ENCODE measurements at places on chromosomes 1 and 21. TPM values are rescaled to one million over a fixed set of nuclear protein-coding genes. Genes with fewer than 3 reads are reported as not detected.

The CFHR1 gene
- not detected for polyA plus RNA-seq

The SH3D21 gene
- 0.88 TPM for polyA plus RNA-seq

The TGFB2 gene
- 4.9 TPM for polyA plus RNA-seq

The THEM5 gene
- not detected for polyA plus RNA-seq

DNA sequence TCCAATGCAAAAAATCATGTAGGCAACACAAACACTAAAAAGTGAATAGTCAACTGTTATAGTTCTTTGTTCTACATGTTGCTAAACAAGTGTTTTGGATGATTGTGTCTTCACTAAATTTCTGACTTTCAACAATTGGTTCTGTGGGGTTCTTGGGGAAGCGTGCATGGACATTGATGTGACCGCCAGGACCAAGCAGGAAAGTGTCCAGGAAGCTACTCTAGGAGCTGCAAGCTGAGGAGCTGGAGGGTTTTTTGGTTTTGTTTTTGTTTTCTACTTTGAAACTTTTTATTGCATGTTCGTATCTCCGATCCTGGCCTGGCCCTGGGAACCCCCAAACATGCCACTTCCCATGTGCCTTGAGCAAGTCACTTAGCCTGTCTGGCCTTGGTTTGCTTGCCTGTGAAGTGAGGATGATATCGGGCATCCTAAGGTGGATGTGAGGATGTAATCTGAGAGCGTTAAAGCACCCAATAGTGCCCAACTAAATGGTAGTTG is 8.0 kb downstream of the TMPRSS3 start:
- peak; percentile 12 for DNase-seq

- DNase-seq = no peak
Measured at GRCh38 chr1:202244841-202245261, 51.3 kb downstream of the LGR6 start.

All from psoas muscle (tissue), 8 donors.